ENCODE measurements at places on chromosomes 5 and 9.

DNA sequence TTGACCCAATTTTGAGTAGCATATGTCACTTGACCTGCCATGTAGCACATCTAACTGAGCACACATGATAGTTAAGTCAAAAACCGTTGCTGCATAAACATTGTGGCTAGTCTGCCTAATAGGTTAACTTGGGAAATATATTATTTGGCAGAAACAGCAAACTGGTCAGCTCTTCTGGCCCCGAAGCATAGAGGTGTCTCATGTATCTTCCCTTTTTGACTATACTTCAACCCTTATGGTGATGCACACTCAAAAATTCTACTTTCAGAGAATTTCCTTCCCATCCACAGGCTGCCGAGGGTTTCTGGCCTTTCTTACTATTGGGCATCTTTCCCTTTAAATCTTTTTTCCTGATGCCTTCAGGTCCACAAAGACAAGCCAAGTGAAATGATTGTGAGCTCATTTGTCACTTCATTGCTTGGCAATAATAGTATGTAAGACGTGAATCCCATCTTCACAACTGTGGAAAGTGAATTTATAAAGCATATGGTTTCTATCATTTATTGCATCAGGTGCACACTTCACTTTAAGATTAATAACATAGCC lies 41.2 kb downstream of the MOCS2 start:
- no peak for DNase-seq

GRCh38 chr9:6827439-6828145 lies 69.8 kb downstream of the KDM4C start:
- DNase-seq, result peak; percentile 62

DNA sequence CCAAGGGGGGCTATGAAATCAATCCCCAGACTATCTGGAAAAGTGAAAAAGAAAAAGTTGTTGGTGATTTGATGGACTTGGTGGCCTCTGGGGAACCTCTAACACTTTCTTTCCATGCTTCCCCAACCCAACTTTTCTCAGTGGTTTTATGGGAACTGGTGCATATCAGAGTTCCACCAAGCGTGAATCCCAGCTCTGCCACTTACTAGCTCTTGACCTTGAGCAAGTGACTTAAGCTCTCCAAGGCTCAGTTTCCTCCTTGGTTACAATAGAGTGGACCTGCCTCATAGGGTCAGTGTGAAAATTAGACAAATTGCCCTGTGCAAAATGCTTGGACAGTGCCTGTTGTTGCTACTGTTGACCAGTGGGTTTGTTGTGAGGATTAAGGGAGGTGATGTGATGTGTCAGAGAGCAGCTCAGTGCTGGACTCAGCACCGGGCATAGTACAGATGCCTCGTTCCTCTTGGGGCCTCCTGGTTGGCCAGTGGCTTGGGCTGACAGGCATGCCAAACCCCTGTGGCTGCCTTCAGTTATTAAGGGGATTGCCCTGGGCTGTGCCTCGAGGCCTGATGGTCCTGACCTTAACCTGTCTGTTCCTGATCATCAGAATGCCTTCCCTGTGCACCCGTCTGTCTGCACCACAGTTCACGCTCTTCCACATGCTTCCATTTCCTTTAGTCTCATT lies 49.3 kb downstream of the COL15A1 start:
- DNase-seq, result no peak

DNA sequence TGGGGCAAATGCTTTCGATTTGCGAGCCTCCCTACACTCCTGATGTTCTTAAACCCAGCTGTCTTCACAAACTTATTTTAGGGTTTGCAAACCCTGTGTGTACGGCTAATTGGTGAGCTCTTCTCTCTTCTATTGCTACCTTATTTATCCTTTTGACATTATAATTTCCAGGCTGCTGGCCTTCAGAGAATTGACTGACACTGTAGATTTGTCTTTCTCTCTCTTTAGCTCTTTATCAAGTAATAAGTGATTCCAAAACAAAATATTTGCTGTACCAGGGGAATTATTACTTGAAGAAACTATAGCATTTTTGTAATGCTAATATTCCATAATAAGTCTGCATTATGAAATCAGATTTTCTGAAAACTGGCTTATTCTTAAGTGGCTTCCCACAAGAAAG lies 92.5 kb downstream of the NPR3 start:
- no peak for DNase-seq

- DNase-seq, result no peak
These were observed 33.0 kb upstream of the ARHGAP26 start for GRCh38 chr5:142737179-142737578.

Data from NCI-H524 (cell line).